SK-MEL-5 (cell line): ENCODE measurements at places on chromosomes 2 and 18. TPM values are rescaled to one million over a fixed set of nuclear protein-coding genes. Genes with fewer than 3 reads are reported as not detected.

Gene TNFAIP6
- 0.95 and 1.0 TPM in 2 replicates for total RNA-seq

Gene IL36A
- not detected in 2 replicates for total RNA-seq

Gene SMYD1
- total RNA-seq = 0.50 and 0.77 TPM in 2 replicates

Gene ZNF532
- total RNA-seq = 7.3 and 10.8 TPM in 2 replicates

GRCh38 chr2:191155608-191156071, 4.8 kb upstream of the STAT4 start:
- peak; percentile 51 for DNase-seq

DNA sequence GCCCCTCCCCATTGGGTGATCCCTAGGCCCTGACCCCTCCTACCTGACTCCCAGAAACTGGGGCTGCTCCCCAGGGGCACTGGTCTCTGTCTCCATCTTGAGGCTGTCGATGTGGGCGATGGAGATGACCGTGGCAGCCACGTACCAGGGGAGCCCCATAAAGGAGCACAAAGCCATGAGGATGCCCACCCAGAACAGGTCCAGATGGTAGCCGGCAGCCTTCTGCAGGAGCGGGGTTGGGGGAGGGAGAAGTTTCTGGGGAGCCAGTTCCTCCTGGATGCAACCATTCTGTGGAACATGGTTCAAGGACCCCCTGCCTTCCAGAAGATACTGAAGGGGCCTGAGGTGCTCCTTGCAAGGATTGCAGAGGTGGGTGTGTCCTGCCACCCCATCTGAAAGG, 34.0 kb downstream of the MTHFD2 start:
- no peak for DNase-seq

- no peak for DNase-seq
Measured at GRCh38 chr2:52639692-52640091, 1127.9 kb upstream of the CHAC2 start.

GRCh38 chr18:49565612-49566011, 3.8 kb downstream of the LIPG start:
- peak; percentile 20 for DNase-seq

DNA sequence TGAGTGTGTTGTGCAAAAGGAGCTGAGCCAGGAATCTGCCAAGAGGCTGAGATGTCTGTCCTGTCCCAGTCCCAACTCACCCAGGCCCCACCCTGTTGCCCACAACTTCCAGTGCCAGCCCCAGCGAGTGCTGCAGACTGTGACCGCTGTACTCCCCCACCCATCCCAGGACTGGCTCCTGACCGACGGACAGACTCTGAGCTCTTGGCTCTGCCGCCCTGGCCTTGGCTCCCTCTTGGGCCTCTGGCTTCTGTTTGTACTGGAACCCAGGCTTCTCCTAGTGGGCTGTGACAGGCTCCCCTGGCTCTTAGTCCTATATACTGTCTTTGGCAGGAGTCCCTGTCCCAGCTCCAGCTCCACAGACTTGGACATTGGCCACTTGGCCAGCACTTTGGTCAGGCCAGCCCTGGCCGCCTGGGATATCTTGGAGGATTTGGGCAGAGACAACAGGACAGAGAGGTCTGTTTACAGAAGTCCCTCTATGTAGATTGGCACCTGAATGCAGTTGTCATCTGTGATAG, 41.1 kb downstream of the ACOXL start:
- no peak for DNase-seq

- DNase-seq = no peak
Measured at GRCh38 chr2:127181851-127182250, 38.2 kb downstream of the CYP27C1 start.

GRCh38 chr2:23618794-23619530, 234.0 kb downstream of the KLHL29 start:
- no peak for DNase-seq

- no peak for DNase-seq
Measured at GRCh38 chr18:66792466-66792865, 188.6 kb upstream of the CDH19 start.
